Central memory CD8-positive, alpha-beta T cell (primary cell): ENCODE measurements at places on chromosomes 12 and 14.

DNA sequence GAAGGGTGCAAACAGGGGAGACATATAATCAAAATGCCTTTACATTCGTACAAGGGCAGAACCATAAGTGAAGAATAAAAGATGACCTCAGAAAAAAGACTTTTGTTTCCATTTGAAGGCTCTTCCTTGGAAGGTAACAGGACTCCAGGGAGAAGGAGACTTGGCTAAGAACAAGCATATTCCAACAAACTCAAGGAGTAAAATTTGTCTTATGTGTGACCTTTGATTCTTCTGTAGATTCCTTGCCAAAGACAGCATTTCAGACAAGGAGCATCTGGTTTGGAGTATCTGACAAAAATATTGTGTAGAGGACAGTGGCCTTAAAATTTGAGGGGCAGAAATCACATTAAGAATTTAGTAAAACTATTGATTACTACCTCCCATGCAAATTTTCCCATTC lies 991.9 kb downstream of the FLRT2 start:
- H3K36me3 ChIP-seq: no peaks in the 10 kb centered on the region
- DNase-seq: no peak
- no peak overlapping the region for H3K4me3 ChIP-seq
- H3K4me1 ChIP-seq: no peaks in the 10 kb centered on the region

DNA sequence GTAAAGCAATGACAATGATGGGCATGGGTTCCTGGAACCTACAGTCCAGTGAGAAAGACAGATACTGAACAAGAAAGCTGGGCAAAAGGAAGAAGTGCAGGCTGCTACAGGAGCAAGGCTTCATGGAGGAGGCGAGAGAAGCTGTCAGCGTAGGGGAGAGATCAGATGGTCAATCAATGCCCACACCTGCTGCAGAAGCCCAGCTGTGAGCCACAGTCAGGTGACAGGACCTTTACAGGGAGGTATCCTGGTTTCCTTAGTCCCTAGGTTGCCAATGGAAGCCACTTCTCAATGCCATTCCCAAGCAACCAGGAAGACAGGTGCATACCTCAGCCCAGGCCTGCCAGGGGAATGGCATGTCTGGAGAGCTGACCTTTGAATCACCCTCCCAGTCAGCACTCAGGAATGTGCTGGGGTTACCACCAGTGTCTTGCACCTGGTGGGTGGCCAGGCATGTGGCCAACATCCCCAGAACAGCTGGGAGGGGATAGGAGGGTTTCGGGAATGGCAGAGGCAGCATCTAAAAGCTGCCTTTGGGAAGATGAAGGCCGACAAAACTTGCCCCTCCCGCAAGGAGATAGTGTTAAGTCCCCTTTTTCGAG lies 170.3 kb downstream of the TTC7B start:
- no peak overlapping the region for H3K4me3 ChIP-seq
- no peak for DNase-seq
- no peaks in the 10 kb centered on the region for H3K27me3 ChIP-seq
- peaks cover 2% of the 10 kb centered on the region for H3K36me3 ChIP-seq
- no peak overlapping the region for H3K27ac ChIP-seq

DNA sequence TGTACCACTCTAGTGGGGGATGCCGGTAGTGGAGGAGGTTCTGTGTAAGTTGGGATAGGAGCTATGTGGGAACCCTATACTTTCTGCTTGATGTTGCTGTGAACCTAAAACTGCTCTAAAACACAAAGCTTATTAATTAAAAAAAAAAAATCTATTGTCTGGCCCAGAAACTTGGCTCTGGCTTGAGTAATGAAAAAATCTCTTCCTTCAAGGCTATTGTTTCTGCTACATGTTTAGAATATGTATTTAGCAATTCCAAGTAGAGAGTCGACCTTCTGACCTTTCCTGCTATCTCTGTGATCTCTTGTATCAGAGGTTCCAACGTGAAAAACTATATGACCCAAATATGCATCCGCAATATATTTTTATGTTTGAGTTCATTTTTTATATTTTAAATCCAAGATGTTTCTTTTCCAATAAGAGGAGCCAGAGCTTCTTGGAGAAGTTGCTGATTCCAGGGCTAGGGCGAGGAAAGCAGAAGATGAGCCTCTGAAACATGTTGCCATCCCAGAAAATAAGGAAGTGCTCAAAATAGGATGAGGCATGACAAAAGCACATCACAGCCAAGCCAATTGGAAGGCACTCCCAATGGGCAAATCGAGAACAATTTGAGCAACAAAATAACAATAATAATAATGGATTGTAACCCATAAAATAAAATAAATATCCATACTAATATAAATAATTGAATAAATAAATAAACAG lies 184.6 kb upstream of the TMEM260 start:
- no peak for DNase-seq
- peaks cover 13% of the 10 kb centered on the region for H3K27me3 ChIP-seq
- no peaks in the 10 kb centered on the region for H3K36me3 ChIP-seq
- H3K4me3 ChIP-seq: no peak overlapping the region
- no peaks in the 10 kb centered on the region for H3K4me1 ChIP-seq

DNA sequence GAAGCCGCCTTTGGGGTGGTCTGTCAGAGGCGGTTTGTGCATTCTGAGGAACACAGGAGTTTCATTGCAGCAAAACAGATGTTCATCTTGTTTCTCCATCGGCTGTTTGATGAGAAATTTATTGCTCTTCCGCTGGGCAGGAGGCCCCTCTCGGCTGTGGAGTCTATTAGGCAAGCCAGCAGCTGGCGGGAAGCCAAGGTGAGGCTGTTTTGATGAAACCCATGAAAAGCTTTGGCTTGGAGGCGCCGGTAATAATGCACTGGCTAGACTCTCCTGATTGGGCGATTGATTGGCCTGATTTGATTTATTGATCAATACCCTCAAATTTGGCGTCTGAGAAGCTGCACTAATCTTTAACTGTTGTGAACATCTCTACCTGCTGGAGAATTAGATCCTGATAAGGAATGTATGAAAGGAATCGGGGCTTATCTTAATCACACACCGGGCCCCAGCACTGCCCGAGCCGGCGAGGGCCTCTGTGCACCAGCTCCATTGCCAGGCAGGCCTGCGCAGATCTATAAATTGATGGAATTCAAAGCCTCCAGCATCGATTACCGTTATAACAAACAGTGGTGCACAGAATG lies 187.7 kb downstream of the PHETA1 start:
- H3K36me3 ChIP-seq: no peaks in the 10 kb centered on the region
- H3K27me3 ChIP-seq: peaks cover 62% of the 10 kb centered on the region
- H3K27ac ChIP-seq: no peak overlapping the region
- no peaks in the 10 kb centered on the region for H3K4me1 ChIP-seq
- no peak overlapping the region for H3K4me3 ChIP-seq

DNA sequence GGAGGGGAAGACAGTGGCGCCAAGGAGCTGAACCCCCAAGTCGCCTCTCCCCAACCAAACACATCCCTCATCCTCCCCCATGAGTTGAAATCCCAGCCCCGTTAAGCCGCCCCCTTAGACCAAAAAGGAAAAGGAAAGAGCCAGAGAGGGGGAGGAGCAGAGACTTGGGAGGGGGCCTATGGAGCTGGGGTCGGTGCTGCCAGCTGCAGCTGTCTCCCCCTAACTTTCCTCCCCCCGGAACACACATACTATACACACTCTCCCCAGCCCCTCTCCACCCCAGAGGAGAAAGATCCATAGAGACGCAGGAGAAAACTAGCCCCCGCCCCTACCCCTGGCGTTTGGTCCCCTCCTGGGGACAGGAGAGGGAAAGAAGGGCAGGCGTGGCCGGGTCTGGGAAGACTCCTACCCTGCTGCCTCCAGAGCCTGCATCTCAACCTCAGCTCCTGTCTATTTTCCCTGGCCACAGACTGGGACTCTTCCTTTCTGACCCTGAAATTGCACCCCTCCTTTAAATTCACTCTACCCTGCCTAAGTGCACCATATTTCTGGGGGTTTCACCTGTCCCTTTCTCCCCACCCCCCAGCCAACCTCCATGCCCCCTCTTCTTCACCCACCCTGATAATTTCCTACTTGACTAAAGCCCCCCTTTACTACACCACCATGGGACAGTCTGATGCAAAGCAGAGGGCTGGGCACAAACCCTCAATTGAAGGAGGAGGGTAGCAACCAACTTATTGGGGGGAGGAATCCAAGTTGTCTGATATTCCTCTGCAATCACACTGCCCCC lies 1.7 kb upstream of the HOXC9 start:
- no peak overlapping the region for H3K4me3 ChIP-seq
- no peak for DNase-seq
- peaks cover 21% of the 10 kb centered on the region for H3K36me3 ChIP-seq
- peaks cover 100% of the 10 kb centered on the region for H3K27me3 ChIP-seq
- H3K27ac ChIP-seq: no peak overlapping the region

- H3K27ac ChIP-seq: no peak overlapping the region
- H3K4me1 ChIP-seq: no peaks in the 10 kb centered on the region
- H3K36me3 ChIP-seq: no peaks in the 10 kb centered on the region
- no peak for DNase-seq
- peaks cover 90% of the 10 kb centered on the region for H3K27me3 ChIP-seq
- H3K4me3 ChIP-seq: no peak overlapping the region
These were observed 31.9 kb downstream of the CACNA2D4 start for GRCh38 chr12:1886396-1887008.

DNA sequence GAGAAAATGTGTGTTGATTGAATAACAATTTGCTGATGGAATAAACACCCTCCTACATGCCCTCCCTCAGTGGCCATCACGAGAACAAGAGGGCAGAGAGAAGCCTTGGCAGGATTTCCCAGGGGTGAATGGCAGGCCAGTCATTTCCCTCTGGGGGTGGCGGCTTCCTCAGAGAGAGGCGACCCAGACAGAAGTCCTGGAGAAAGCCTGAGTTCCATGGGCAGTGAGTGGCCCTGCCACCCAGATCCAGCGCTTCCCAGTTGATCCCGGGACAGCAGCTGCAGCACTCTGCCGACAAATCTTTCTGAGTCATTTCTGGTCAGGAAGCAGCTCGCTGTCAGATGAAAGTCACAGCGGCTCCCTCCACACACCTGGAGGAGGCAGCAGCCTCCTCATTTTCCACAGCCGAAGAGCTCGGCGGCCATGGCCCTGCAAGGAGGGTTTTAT lies 123.0 kb downstream of the SCARB1 start:
- H3K27ac ChIP-seq: no peak overlapping the region
- H3K36me3 ChIP-seq: peaks cover 1% of the 10 kb centered on the region
- no peak overlapping the region for H3K4me3 ChIP-seq
- H3K27me3 ChIP-seq: peaks cover 8% of the 10 kb centered on the region
- H3K4me1 ChIP-seq: peaks cover 22% of the 10 kb centered on the region
